ENCODE measurements at places on chromosomes 3 and 15. TPM values are rescaled to one million over a fixed set of nuclear protein-coding genes. Genes with fewer than 3 reads are reported as not detected.

DNA sequence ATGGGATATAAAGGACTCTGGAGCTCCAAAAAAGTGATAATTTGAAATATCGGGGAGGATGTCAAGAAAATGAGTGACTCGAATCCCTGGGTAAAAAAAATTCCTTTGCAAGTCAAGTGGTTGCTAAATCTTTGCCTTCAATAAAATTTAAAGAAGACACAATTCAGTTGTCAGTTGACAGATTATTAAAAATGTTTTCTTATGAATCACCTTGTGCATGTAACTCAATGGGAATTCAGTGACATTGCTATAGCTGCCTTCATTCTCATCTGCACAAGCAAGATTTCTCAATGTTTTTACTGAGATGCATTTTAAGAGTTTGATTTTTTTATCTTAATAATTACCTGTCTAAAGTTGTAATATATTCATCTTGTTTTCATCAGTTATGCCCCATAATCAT lies 264.0 kb upstream of the IL12A start:
- no peak for DNase-seq

DNA sequence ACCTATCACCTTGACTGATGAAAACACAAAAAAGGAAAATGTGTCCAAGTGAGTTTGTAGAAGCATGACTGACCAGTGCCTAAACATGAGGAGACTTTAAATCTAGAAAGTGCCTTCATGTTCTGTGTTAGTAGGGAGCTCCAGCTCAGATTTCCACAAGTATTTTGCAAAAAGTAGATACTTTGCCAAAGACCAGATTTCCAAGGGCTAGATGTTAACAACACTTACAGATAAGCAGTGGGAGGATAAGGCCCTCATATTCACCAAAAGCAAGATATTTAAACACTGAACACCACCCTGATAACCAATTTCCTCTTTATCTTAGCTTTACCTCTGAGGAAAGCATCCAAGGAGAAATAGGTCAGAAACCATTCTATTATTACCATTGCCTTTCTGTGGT lies 91.0 kb downstream of the MYO5A start:
- DNase-seq: no peak

Gene BNIP2
- total RNA-seq: 103 TPM

DNA sequence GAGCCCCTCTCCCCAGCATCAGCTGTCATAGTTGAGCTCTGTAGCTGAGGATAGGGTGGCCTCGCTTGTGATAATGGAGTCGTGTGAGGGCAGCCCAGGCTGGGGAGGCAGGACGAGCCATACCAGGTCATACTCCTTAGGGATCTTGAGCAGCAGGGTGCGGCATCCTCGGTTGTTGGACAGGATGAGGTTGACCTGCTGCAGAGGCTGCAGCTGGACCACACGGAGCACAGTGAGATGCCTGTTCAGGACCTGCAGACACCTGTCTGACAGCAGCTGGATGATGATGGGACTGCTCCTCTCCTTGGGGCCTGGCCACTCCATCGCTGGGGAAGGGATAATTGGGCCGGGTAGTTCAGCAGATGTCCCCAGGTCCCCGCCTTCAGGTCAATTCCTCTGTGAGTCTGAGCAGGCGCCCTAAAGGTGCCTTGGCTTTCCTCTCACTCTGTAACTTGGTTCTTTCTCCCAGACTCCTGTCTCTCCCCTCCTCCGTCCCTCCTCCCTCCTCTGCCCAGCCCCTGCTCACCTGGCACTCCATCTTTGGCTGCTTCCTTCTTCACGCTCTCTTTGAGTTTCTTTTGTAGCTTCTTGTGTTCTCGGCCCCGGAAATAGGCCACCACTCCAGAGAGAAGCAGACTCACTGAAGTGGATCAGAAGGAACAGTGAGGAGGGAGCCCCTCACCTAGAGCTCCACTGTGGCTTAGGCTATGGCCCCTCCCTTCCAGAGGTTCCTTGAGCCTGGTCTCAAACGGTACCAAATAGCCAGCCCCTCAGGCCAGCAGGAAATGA lies 7.8 kb downstream of the DUOX2 start:
- DNase-seq: no peak

- no peak for DNase-seq
Measured at GRCh38 chr15:56965231-56966013, 47.0 kb downstream of the TCF12 start.

DNA sequence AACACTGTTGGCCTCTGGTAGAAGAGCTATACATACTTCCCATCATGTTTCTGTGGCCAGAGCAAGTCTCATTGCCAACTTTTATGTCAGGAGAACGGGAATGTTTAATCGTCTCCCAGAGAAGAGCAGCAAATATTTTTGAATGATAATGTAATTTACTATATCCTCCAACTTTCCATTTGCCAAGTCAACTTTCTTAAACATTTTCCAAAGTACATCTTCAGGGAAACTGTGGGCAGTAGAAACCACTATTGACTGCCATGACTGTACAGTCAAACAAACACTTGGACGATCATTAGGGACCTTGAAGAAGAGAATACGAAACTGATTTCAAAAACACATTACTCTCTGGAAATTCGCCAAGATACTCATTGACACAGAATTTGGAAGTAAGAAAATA lies 201.5 kb downstream of the GABRB3 start:
- no peak for DNase-seq

DNA sequence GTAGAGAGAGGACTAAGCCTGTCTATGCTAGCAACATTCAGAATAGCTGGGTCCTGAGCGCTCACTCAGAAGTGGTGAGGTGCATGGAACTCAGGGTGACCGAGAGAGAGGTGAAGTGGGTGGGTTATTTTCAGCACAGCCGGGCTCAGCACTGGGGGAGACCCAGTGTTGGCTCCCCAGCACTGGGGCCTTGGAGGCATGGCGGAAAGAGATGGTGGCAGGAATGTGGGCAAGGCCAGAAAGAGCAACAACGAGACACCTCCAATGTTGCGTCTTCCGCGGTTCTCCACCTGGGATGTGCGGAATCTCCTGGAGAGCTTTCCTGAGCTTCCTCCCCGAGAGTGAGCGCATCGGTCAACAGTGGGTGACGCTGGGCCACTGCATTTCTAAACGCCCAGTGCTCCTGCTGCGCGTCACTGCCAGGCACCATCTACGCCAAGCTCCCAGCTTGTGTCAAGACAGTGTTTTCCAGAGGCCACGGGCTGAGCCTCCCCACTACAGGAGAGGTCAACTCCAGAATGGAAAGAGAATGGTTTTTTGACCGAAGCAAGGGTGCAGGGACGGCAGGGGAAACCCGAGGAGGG lies 148.4 kb downstream of the ADAMTS17 start:
- no peak for DNase-seq

- DNase-seq: peak; percentile 74
Measured at GRCh38 chr3:58332575-58333188, at the start of gene PXK. TSS of gene PXK (plus strand) at chr3:58332892. CDS start at chr3:58332989, 97 bp downstream.

DNA sequence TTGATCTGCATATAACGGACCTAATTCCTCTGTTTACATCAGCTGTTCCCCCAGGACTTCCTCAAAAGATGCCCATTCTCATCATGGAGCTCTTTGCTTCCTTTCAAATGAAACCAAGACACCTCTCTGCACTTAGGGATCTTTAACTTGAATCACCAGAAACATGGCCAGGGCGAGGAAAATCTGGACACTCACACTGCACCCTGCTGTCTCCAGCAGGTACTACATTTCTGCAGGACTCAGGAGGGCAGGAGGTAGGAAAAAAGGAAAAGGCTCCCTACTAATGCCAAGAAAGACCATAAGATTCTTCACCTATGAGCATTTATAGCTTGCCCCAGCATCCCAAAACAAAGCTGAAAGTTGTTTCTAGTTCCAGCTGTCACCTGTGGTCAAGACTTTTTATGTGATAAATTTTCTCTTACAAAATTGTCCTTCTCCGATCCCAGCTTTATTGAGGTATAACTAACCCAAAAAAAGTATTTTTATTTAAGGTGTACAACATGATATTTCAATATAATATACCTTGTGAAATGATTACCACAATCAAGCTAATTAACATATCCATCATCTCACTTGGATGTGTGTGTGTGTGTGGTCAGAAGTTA lies 87.3 kb upstream of the C15orf61 start:
- peak; percentile 54 for DNase-seq

DNA sequence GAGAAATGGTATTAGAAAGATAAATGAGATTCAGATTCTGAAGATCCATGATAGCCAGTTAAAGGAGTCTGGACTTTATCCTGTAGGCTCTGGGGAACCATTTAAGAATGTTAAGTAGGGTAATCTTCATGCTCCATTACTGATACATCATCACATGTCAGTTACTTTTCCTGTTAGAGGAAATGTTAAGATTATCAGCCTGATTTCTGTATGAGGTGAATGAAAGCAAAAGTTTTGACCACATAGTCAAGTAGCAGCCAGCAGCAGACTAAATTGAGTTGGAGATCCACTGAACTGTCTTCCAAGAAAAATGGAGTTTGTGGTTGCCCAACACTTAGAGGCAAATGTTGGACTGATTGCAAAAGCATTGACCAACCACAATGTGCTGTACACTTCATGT lies 4.7 kb upstream of the COPB2 start:
- DNase-seq: no peak

Gene FBXO40
- total RNA-seq: 0.23 TPM

Gene ALDH1A3
- total RNA-seq: 24.2 TPM

GRCh38 chr3:195583831-195584542 lies at the start of gene APOD:
TSS of gene APOD (minus strand) at chr3:195583940. CDS start at chr3:195579461, 4,479 bp downstream.
- peak; percentile 51 for DNase-seq
